ENCODE measurements at places on chromosomes 2 and 18.

DNA sequence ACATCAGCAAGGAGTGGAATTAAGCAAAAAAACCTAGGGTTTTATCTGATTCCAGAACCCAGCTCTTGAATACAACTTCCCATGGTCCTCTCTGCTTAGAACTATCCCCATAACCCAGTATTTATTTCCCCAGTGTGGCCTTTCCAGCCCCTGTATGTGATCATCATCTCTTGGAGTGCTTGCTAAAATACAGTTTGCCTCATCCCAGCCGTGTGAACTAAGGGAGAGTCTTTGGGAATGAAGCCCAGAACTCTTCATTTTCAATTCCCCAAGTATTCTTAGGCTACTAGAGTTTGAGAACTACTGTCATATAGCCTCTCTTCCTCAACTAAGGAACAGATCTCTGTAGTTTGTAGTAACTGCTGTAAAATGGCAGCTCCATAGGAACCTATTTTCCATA, 173.1 kb downstream of the LCLAT1 start:
- no peak for DNase-seq

DNA sequence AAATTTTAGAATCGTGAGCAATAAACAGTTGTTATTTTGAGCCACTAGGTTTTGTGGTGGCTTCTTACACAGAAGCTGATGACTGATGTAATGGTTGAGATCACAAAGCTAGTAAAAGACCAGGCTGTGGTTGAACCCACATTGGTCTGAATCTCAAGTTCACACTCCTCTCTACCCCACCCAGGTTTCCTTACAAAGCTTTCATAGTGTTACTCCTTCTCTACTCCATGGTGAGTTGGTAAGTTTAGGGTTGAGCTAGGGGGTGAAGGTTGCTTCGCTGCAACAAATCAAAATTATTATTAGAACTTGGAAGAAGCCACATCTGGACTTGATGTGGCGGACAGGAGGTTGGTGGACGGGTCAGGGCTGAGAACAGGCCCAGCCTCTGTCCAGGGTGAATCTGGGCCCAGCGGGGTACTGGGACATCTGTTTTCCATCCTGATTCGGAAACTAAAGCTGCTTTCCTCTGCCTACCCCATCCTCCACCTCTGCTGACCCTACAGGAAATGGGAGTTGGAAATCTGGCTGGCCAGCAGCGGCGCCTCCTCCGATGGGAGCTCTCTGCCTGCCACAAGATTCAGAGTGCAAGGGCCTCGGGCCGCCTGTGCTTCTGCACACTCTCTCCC, 86.3 kb downstream of the ZFP36L2 start:
- no peak for DNase-seq

GRCh38 chr2:38074764-38075506, 1.0 kb downstream of the CYP1B1 start:
- DNase-seq: no peak

- DNase-seq: no peak
Measured at GRCh38 chr18:2976218-2977132, 36.5 kb downstream of the LPIN2 start.

- DNase-seq: no peak
Measured at GRCh38 chr2:199160081-199160480, 297.7 kb downstream of the SATB2 start.

- DNase-seq: no peak
Measured at GRCh38 chr2:120772261-120772660, 36.6 kb downstream of the GLI2 start.

- no peak for DNase-seq
Measured at GRCh38 chr2:147025646-147026585, 818.9 kb upstream of the ACVR2A start.

- no peak for DNase-seq
Measured at GRCh38 chr2:38745267-38745666, 5.9 kb downstream of the SRSF7 start.

- DNase-seq: no peak
Measured at GRCh38 chr2:26619521-26619951, 21.6 kb downstream of the CIB4 start.

DNA sequence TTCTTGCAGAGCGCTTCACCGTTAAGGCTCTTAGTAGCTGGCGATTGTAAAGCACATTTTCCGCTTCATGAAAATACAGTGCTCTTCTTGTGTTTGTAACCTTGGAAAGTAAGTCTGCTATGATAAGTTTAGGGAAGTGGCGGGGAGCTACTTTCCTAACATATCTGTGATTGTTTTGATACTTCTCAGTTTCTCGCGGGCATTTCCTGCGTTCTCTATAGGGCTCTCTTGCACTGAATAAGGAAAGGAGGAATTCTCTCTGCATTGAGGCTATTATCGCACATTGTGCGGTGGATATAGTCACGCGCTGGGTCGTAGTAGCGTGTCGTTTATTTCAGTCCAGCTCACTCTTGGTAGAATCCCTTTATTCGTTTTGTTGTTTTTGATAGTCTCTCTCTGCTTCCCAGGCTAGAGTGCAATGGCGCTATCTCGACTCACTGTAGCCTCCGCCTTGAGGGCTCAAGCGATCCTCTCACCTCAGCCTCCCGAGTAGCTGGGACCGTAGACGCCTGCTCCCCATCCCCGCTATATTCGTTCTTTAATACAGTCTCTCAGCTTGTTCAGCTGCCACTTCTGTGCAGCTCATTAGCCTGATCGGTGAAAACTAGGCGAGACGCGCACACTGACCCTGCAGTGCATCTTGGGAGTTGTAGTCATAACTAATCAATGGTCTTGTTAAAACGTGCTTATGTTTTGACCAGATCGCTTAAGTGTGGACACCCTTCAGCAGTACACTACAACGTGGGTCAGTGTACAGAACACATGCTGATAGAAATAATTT, 1.0 kb upstream of the PPP4R3B start:
- DNase-seq: no peak

DNA sequence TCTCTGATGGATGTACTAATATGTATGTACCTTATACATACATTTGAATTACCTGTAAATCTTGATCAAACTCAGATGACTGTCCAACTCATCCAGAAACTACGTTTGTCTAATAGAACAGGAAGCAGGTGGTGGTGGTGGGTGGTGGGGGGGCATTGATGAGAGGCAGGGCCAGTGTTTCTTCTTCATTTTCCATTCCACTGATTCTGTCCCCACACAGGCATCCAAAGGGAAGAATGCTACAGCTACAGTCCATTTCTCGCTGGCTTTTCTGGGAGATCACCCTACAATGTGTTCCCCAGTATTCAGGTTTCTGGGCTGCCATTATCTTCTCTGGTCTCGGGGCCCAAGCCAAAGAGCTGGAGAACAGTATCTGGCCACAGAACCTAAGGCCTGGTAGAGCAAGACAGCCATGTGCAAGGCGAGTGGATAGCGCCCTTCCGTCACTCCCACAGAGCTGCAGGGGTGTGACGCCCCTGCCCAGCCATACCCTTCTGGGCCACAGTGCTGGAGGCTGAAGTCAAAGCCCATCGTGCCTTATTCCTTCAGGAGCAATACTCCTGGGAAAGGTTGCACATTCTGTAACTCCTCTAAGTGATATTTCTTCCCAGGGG, 54.5 kb downstream of the BCL11A start:
- DNase-seq: no peak

DNA sequence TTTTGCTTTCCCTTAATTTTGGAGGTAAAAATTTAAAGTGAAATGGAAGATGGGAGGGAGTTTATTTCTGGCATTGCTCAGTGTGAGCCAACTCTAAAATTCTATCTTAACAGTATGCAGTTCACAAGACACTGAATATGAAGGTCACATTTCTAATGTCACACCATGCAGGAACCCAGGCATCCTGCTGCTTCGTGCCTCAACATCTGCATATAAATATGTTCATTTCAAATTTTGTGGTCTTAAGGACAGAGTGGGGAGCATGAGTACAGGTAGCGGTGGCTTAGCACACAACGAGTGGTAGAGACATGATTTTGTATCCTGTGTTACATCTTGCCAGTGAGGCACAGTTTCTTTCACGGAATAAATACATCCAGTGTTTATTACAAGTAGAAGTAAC, 102.4 kb downstream of the ARL4C start:
- DNase-seq: no peak

GRCh38 chr2:207765547-207765946, 4.2 kb downstream of the FZD5 start:
- no peak for DNase-seq

DNA sequence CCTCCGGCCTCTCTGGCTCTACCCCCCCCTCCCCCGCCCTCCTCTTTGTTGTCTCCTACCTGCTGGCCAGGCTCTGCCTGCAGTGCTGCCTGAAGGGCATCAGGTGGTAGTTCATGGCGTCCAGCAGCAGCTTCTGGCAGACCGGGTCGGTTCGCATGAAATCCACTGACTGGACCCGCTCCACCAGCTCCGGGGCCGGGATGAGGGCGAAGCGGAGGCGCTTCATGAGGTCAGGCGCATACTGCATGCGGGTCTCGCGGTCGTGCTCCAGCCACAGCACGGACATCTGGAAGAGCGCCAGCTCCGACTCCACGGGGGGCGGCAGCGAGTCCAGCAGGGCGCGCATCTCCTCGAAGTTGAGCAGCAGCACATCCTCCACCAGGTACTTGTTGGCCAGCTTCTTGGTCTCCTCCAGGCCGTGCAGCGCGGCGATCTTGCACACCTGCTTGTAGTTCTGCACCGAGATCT, 3.2 kb downstream of the KLHL14 start:
- no peak for DNase-seq

GRCh38 chr2:56008661-56009431, 85.3 kb upstream of the EFEMP1 start:
- no peak for DNase-seq

DNA sequence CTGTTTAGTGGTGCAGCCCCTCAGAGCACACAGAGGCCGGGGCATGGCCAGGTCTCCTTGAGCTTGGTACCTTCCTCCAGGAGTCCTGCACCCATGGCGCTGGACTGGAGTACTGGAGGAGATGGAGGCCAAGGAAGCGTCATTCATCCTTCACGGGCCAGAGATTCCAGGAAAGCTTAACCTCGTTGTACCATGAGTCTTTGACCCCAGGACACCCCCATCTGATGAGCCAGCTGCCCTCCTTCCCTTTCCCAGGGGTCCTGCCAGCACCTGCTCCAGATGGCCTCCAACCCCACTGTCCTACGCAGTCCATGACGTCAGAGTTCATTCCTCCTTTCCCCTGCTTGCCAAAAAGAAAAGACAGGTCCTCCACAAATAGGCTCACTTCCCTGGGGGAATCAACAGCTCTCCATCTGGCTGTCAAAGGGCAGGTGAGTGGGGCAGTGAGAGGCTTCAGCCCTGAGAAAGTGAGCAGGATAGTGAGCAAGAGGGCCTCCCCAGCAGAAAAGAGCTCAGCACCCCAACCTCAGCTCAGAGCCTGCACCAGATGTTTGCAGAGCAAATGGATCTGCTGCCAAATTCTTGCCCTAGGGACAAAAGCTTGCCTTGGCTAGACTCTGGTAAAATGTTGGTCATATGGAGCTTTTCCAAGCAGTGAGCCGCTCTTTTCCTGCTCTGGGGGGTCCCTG, 4.5 kb upstream of the NPPC start:
- DNase-seq: no peak

DNA sequence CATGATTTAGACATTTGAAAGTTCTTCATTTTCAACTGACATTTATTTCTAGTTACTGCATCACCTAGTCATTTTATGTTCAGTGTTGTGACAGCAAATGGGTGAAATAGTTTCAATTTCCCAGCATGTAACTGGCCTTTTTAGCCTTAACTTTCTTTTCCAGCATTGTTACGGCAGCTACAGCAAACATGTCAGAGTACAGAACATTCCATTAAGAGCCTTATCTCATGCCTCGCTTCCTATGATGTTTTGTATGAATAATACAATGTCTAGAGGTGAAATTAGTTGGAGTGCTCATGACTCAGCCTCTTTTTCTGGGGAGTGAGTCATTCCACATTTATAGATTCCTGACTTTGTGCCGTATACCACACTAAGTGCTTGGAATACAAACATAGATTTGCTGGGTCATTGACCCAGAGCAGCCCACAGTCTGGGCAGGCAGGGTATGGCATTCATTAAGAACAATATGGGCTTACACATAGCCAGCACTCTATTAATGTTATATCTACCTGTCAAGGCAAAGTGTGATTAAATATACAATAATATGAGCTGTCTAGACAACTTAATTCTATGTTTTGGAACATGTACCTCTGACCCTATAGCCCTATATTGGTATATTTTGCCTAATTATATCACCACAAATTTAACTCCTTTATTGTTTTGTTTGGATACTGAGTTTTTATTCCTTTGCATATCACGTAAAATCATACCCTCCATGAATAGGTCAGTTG, 72.2 kb downstream of the MAP2 start:
- DNase-seq: peak; percentile 8

- DNase-seq: no peak
Measured at GRCh38 chr2:10324095-10324832, 21.6 kb downstream of the HPCAL1 start.

- DNase-seq: no peak
Measured at GRCh38 chr2:69965756-69966445, 4.5 kb upstream of the ASPRV1 start.

GRCh38 chr18:55513161-55513560, 74.8 kb downstream of the TCF4 start:
- no peak for DNase-seq

GRCh38 chr2:107719836-107720235, 106.9 kb upstream of the RGPD4 start:
- no peak for DNase-seq

- DNase-seq: no peak
Measured at GRCh38 chr2:42007551-42007950, 40.3 kb upstream of the PKDCC start.

DNA sequence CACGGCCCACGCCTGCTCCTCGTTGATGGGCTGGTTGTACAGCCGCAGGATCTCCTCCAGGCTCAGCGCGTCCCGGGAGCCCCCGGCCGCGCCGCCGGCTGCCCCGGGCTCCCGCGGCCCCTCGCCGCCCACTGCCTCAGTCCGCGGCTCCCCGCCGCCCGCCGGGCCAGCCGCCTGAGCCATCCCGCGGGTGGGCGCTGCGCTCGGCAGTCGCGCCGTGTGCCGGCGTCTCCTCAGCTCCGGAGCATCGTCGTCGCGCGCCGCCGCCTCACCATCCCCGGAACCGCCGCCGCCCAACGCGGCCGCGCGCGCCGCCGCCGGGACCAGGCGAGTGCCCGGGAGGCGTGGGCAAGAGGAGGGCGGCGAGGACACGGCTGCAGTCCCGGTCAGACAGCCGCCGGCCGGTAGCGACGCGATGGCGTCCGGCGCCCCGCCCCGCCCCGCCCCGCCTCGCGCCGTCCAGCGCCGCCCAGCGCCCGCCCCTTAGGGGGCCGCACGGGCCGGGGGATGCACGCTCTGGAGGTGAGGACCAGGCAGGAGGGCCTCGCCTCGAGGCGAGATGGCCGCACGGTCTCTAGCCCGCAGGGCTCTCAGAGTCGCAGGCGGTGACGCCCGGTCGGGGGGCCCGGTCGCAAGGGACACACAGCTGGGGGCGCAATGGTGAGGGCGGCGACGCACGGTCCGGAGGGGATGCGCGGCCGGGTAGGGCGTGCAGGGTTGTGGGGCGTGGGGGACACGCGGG, at the start of gene SPIRE1:
TSS of gene SPIRE1 (minus strand) at position 424 of the 742 bp plus-strand sequence. CDS start at position 183, 241 bp downstream.
- DNase-seq: peak; percentile 72
